NCI-H1930 (cell line): ENCODE measurements at places on chromosomes 4 and X.

DNA sequence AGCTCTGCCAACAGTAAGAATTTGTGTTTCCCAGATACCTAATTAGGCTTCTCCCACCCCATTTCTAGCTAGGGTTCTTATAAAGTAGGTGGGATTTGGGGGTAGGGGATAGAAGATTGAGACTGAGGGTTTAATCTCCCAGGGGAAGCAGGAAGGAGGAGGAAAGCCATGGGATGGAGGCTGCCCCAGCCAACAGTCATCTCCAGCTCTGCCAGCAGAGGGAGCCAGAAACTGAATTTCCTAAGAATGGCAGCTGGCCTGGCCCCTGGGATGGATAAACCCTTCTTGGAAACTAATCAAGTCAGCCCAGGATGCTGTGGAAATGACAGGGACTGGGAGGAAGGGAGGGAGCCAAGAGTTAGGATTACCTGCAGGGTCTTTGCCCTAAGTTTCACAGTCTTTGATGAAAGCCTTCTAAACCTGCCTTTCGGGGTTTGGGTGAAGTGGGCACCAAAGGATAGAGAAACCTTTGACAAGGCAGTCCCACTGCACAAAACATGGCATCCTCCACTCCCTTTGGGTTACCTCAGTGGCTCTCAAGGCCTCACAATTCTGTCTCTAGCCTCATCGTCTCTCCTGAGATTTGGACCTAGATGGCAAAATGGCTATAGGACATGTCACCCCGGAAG, 6.7 kb upstream of the ERCC6L start:
- peak; percentile 2 for DNase-seq

DNA sequence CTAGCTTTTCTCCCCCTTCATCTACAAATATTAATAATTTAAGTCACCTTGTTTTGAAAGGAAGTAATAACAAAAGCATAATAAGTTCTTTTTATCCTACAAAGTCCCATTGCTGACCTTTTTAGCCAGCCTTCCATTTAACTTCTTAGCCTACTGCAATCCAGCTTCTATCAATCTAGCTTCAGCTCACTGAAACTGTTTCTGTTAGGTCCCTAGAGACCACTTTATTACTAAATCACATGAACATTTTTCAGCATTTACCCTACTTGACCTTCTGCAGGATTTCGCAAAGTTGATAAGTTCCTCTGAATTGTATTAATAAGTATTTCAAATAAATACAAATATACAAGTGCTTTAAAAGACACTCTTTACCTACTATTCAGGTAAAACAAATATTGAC, 186.5 kb downstream of the ANTXR2 start:
- no peak for DNase-seq

DNA sequence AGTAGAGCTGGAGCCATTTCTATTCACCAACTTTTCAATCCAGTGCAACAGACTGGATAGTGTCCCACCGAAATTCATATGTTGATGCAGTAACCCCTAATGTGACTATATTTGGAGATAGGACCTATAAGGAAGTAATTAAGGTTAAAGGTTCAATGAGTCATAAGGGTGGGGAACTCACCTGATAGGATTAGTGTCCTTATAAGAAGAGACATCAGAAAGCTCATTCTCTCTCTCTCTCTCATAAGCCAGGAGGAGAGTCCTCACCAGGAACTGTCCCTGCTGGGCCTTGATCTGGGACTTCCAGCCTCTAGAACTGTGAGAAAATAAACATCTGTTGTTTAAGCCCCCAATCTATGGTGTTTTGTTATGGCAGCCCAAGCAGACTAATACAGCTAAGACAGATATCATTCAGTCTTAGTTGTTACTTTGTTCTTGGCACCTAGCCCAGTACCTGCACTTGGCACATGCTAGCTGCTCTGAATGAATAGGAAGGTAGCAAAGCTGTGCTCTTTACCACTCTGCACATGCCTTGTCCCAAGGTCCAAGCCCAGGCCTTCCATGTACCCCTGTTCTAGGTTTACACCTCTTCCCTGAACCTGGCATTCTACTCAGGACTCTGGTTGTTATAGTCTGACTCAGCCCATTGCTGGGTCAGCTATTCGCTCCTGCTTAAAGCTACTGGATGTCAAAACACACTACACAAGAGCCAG, 19.2 kb upstream of the BRS3 start:
- DNase-seq = no peak

DNA sequence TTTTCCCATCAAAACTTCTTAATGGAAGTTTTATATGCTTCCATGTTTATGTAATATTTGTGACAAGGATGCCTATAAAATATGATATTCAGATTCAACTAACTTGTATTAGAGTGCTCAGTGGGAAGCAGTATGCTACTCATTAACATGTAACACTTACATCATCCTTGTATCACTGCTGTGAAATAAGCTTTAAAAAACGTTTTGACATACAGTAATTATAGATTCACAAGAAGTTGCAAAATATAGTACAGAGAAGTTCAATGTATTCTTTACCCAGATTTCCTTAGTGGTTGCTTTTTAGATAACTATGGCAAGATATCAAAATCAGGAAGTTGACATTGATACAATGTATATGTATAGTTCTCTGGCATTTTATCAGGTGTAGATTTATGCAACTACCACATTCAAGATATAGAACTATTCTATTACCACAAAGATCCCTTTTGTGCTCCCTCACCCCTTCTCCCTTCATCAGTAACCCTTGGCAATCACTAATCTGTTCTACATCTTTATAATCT, 56.3 kb downstream of the DTHD1 start:
- no peak for DNase-seq

GRCh38 chr4:10963241-10963640, 278.7 kb upstream of the CLNK start:
- DNase-seq = no peak

DNA sequence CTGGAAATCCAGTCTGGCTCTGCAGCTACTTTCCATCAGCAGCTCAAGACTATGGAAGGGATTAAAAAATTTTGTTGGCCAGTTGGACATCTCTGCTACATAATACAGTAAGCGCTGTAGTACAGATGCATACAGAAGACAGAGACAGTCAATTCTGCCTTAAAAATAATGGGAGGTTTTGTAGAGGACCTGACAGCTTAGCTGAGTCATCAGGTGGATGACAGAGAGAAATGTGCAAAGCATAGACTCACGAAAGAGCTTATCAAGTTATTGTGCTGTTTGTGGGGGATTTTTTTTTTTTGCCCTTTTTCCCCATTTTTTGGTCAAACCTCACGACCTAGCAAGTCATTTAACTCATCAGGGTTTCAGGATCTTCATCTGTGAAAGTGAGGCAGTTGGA, 149.0 kb upstream of the SCML1 start:
- DNase-seq = no peak

GRCh38 chrX:19886883-19887531, 393 bp downstream of the SH3KBP1 start:
- no peak for DNase-seq

DNA sequence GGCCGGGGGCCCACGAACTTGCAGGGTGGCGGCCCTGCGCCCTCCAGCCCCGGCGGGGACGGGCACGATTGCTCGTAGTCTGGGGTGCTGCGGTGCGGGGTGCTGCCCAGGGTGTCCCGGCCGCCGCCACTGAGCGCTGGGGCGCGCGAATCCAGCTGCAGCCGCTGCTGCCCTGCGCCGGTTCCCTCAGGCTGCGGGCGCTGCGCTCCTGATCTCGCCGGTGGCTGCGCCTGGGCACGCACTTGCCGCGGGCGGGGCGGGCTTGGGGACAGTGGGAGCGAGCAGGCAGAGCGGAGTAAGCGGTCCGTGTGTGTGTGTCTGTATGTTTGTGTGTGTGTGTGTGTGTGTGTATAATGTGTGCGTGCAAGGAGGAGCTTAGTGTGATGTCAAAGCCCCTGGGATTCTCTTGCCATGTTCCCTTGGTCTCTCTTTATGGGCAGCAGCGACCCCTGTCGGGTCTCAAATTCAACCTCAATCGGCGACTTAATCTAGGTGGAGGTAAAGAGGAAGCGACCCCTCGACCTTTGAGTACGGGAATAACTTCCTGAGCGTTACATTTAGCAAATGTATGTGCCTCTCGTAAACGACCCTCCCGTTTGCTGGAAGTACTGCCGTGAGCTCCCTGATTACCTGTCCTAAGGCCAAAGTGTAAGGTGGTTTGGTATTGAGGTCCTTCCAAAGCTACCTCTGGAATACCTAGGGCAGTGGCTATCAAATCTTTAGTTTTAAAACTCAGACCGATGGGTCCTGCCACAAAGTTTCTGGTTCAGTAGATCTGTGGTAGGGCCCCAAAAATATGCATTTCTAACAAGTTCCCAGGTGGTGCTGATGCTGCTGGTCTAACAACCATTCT, at the start of gene RNF150:
TSS of gene RNF150 (minus strand) at position 324 of the 853 bp plus-strand sequence.
- DNase-seq = peak; percentile 84
